Activated CD8-positive, alpha-beta memory T cell treated with anti-CD3 and anti-CD28 coated beads for 24 hours (primary cell): ENCODE measurements at places on chromosomes 2 and 18.

GRCh38 chr2:156890529-156891148 lies 366.9 kb upstream of the GALNT5 start:
- DNase-seq = no peak

- DNase-seq = no peak
These were observed 201.7 kb downstream of the NAPG start for GRCh38 chr18:10727477-10727876.

DNA sequence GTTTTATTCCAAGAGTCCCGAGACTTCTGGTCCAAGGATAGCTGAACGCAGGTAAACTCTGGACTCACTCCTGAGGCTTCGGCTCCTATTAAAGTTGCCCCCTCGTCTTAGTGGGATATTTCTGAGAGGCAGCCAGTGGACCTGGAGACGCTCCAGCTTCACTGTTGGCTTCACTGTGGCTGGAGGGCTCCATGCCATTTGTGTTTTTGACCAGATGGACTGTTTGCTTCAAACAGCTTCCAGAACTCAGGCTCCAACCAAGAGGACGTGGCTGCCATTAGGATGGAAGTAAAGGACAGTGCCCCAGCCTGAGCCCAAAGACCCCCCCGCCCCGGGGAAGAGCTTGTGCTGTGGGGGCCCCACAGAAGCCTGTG lies 94.4 kb upstream of the LDAH start:
- DNase-seq = no peak

- DNase-seq = no peak
These were observed 3.4 kb downstream of the CYRIA start for GRCh38 chr2:16661936-16662839.

- no peak for DNase-seq
These were observed 76.3 kb downstream of the CD226 start for GRCh38 chr18:69871363-69871762.

DNA sequence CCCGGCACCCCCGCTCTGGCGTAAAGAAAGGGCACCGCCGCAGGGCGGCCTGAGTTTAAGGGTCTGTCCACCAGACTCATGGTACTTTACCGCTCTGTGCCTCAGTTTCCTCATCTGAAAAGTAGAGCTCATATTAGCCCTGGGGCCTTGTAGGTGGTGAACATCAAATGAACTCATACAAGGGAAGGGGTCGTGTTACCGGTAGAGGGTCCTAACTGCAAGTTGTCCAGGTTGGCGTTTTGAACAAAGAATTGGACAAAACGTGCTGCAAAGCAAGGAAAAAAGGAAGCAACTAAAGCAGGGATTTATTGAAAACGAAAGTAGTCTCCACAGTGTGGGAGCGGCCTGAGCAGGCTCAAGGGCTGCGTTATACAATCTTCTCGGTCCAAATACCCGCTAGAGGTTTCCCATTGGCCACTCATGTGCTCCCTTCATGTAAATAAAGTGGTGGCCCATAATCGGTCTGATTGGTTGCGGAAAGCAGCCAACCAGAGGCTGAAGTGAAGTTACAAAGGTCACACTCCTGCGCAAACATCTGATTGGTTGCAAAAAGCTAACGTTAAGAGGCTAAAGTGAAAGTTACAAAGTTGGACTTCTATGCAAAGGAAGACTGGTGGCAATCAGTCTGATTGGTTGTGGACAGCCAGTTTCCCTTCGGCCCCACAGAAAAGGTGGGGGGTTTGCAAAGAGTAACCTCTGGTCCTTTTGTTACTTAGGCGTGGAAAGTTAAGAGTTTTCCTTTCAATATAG lies 80.7 kb upstream of the LDLRAD4 start:
- DNase-seq = peak; percentile 72

- DNase-seq = no peak
These were observed 18.2 kb downstream of the COX7A2L start for GRCh38 chr2:42342795-42343241.

GRCh38 chr18:60339018-60339417 lies 33.6 kb downstream of the MC4R start:
- DNase-seq = no peak

- DNase-seq = peak; percentile 89
These were observed 14.6 kb downstream of the TNS1 start for GRCh38 chr2:217988014-217988839.

- DNase-seq = no peak
These were observed 56.6 kb downstream of the CABYR start for GRCh38 chr18:24195296-24196053.

- no peak for DNase-seq
These were observed 29.8 kb downstream of the TANK start for GRCh38 chr2:161190050-161190449.

- DNase-seq = no peak
These were observed 95.7 kb downstream of the TPGS2 start for GRCh38 chr18:36733150-36733549.

- DNase-seq = no peak
These were observed 3.6 kb upstream of the RNU2-63P start for GRCh38 chr2:88019985-88020384.

DNA sequence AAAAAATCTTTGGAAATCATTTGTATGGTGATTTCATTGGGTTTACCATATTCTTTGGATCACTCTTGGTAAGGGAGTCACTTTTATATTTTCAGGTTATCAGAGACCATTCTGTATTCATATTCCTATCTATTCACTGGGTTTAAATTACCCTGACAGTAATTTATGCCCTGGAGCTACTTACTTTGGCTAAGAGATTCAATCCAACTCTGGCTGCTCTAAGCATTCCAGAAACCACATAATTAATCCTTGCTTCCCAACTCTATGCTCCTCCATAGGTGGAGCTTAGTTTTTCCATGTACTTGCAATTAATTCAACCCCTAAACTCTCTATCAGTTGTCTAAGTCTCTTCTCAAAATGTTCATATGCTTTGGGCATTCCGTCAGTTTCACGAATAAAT lies 336.3 kb downstream of the AGPS start:
- DNase-seq = no peak

DNA sequence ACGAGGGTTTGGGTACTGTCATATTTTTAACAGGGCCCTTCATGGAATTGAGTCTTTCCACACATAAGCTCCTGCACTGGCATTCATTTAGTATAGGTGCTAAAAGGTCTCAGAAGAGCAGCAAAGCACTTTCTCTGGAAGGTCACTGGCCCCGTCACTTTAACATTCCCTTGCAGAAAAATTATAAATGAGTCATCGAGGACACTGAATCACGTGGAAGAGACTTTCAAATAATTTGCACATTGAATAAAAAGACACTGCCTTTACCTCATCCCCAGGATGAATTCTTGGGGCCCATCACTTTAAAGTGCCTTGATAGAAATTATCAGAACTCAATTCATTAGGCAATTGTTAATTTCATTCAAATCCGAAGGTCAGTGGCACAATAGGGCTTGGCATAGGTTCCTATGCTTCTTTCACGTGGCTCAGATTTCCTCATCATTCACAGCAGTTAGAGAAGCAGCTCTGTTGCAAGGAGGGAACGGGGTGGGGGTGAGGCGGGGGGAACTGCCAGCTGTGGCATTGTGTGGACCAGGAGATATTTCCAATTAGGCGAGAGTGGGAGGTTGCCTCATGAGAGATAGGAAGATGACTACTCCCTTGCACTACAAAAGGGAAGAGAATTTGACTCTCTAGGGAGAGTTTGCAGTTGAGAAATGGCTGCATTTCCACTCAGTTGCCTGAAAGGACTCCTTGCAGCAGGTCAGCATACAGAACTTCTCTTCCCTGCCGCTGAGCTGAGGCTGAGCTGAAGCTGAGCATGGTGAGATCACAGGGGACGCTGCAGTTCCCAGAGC lies 86.3 kb upstream of the NPAS2 start:
- no peak for DNase-seq

DNA sequence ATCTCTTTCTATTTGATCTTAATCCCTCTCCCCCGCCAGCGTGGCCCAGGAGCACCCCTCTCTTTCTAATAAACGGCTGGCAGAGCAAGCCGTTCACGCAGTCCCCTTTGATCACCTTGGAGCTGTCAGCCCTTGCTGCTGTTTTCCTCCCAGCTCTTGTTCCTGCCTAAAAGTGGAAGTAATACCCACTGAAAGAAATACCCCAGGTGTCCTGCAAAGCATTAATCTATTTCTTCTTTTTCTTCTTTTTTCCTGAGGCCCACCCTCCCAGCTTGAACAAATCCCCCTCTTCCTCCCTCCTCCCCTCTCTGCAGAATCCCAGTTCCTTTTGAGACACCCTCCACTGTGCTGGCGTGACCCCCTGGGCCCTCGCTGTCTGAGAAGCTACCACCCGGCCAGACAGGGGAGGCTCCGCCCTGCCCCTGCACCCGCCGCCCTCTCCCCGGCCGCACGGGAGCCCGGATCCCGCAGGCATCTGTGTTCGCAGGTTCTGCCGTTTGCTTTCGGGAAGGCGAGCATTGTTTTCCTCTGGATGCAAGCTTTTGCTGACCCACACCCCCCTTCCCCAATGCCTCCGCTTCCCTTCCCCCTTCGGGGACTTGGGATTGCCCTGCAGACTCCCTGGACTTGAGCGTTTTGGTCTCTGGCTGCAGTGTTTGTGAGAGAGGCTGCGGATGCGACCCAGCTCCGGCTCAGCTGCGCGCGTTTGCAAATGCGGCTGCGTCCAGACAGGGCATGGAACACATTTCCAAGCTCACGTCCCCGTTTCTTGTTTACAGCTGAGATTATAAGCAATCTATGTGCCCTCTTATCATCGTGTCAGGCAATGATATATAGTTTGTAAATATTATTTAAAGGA lies 631.5 kb downstream of the NYAP2 start:
- DNase-seq = peak; percentile 67

DNA sequence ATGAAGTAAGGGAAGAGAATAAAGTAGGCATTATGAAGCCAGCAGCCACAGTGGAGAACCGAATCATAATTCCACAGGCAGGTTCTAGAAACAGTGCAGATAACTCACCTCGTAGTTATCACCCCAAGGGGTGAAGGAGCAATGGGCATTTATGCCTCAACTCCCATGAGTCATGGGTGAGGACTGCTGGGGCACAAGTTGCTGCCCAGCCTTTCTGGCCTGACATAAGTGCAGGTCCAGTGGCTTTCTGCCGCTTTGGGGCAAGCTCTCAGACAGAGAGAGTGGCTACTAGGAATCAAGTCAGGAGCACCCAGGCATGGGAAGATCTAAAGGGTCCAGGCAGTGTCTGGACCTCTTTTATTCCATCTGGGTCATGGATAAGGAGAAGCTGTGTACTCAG lies 149.8 kb downstream of the SUCLG1 start:
- DNase-seq = no peak

GRCh38 chr2:212536817-212537725 lies 1.5 kb downstream of the ERBB4 start:
- peak; percentile 54 for DNase-seq

GRCh38 chr2:47070920-47071824 lies 83.9 kb downstream of the STPG4 start:
- DNase-seq = peak; percentile 74

DNA sequence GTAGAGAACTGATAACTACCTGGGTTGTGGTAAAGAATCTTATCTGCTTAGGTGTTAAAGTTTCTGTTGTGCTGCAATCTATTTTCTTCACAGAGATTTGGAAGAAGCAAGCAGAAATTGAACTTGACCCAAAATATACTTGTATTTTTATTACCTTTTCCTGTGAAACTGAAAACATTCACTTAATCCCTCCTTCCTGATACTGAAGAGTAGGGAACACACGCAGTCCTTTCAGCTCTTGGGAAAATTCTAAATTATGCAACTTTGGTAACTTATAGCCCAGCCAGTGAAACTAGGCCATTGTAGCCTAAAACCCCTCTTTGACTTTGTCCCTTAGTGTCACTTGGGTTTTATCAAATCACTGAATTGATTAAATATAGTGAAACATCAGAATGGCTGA lies 128.4 kb upstream of the MEIS1 start:
- no peak for DNase-seq

DNA sequence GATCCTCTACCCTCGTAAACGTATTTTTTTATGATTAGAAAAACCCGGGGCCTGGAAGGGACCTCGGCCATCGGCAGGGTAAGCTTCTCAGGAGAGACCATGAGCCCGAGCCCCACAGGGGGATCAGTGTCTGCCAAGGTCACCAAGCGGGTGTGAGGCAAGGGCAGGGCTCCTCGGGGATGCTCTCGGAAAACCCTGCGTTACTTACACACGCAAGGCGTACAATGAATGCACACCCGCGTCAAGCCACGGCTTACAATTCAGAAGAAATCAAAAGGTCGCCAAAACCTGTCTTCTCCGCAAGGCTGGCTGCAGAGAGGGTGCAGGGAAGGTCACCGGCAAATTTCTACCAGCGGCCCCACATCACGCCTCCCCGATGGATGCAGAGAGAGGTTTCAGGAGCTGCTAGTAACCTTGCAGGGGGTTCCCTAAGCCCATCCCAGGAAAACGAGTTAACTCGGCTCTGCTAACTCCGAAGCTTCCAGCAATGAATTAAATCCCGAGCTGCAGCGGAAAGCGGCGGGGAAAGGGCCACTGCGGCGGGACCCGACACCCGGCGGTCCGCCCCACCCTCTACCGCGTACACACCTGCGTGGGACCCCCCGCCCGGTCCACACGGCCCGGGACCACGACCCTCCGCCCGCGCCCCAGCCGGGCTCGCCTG lies 638 bp downstream of the ST3GAL5 start:
- DNase-seq = peak; percentile 81

GRCh38 chr2:138515092-138515491 lies 13.5 kb downstream of the SPOPL start:
- no peak for DNase-seq

GRCh38 chr2:47651296-47651695 lies 131.6 kb upstream of the MSH6 start:
- no peak for DNase-seq

GRCh38 chr2:240946654-240947053 lies 40.5 kb downstream of the CROCC2 start:
- DNase-seq = no peak

DNA sequence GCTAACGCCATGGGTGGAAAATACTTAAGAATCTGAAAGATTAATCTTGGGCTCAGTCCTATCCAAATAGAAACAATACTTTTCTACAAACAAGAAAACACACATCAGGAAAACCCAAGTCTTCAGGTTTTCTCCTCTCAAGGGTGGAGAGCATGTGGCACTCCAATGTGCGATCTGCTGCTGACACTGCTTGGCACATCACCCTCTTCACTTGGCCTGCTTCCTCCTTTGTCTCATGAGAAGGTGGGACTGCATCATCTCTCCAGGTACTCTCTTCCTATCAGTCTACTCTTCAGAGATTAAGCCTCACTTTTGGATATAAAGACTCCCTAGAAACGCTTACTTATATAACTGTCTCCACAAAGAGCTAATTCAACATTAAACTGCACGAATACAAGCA lies 26.4 kb downstream of the HDLBP start:
- no peak for DNase-seq
